ENCODE measurements at places on chromosomes 1 and 21. TPM values are rescaled to one million over a fixed set of nuclear protein-coding genes. Genes with fewer than 3 reads are reported as not detected.

DNA sequence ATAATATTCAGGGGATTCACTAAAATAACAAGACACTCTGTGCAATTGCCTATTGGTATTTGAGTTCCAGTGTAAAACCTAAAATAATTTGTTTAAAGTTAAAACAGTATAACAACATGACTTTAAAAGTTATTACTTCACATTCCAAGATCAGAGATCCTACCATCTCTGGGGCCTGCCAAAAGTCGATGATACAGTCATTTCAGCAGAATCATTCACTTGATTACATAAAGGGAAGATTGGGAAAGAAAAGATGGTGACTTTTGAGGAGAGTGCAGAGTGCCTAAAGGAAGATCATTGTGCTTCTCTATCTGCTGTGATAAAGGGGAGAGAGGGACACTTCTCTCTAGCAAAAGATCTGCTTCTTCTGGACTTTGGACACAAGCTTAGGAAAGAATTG lies 784.4 kb upstream of the ADGRL4 start:
- ATAC-seq = no peak

- ATAC-seq = no peak
Observed at GRCh38 chr1:155379180-155379579, 58.5 kb downstream of the RUSC1 start.

DNA sequence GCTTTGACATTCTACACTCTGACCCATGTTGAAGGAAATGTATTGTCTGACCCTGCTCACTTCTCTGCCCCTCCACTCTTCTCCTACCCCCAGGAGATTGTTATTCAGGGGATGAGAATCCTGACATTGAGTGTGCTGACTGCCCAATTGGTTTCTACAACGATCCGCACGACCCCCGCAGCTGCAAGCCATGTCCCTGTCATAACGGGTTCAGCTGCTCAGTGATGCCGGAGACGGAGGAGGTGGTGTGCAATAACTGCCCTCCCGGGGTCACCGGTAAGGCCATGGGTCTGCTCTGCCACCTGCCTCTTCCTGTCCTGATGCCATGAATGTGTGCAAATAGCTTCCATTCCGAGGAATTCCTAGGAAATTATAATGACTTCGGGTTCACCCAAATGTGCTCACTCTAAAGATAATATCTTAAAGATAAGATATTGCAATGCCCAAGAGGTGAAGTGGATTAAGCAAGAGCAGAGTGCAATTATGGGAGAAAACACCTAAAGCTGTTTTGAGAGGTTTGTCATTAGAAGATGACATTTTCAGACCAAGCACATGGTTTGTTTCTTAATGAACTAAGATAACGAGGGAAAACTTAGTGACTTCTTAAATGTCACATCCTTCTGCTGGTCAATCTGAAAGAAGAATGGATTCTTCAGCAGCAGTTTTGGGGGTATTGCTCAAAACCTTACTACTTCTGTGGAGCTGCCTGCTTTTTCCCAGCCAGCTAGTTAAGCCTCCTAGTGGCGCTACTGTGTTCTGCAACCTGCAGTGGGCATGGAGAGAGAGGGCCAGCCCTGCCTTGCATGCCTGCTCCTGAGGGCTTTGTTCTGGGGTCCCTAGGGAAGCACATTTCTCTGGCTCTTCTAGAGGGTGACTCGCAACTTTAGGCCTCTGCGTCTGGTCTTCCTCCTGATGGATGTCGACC lies 41.6 kb downstream of the LAMC2 start:
- ATAC-seq = peak; percentile 77

- ATAC-seq = no peak
Observed at GRCh38 chr1:51328279-51328678, 2.1 kb downstream of the TTC39A start.

DNA sequence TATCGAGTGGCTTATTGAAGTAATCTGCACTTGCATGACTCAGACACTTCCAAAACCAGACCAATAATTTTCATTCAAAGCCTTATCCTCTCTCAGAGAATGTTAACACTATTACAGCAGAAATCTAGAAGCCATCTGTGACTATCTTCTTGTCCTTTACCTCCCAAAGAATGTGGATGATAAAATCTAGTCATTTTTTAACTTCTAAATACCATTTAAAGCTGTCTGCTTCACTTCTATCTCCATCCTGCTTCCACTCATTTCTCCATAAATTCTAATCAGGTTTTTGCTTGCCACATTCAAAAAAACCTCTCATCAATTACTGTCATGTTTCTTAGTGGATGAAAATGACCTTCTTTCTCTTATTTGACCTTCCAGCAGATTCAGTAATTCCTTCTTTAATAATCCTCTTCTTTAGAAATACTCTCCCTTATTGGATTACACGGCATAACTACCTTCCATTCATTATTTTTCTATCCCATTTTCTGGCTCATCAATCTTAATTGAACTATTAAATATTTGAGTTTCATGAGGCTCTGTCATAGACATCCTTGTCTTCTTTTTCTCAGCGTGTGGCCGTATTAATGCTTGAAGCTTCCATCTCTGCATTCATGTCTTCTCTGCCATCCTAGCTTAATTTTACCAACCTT lies 1999.4 kb downstream of the MRPL39 start:
- ATAC-seq = no peak

GRCh38 chr1:66752000-66752592 lies at the start of gene DYNLT5:
Gene DYNLT5 (plus strand): TSS chr1:66752459. CDS start chr1:66754659, 2,200 bp downstream.
- peak; percentile 98 for ATAC-seq

DNA sequence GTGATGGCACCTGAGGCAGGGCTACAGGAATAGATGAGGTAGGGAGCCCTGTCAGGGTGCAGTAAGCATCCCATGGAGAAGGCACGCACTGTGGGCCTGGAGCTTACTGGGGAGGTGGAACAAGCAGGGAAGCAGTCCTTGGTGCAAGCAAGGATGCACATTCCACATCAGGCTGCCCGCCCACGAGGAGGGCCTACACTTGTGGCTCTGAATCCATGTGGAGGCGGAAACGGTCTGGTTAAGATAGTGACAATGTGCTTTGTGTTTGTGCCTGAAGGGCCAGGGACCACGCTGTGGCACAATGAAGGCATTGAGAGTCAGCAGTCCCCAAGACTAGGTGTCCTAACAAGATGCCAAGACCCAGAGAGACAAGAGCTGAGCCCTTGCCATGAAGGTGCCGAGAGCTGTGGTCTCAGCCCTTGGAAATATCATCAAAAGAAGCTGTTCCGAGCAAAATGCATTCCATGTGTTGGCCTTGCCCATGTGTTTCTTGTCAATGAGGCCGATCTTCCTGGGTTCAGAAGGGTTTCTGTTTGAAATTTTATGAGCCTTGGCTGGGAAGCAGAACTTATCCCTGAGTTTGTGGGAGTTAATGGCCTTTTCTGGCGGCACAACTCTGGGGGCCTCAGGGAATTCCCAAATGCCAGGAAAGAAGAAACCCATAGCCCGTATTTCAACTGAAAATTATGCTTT lies 111.9 kb downstream of the NGF start:
- no peak for ATAC-seq

- no peak for ATAC-seq
Observed at GRCh38 chr1:112388436-112388835, 7.6 kb upstream of the CTTNBP2NL start.

DNA sequence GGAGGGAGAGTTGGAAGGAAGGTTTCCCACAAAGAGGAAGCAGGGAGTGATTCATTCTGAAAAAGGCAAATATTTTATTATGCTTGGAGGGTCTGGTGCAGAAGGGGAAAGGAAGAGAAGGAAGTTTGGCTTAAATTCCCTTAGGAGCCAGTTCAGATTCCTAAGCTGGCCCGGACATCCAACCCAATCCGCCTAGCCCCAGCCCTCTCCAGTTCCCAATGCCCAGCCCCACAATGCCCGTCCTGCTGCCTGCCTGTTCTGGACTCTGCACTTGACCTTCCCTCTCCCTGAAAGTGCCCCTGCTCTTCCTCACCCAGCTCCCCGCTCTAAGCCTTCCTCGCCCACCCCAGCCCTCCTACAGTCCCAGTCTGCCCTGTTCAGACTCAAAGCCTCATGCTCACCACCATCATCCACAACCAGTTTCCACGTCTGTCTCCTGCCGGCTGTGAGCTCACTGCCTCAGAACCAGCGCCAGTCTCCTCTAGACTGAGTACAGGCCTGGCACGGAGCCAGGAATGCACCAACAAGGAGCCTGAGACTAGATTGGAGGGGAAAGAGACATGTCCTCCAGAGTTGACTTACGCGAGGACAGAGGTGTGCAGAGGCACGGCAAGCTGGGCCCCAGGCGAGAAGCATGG lies 18.9 kb downstream of the CAPN2 start:
- ATAC-seq = peak; percentile 11

GRCh38 chr1:154791292-154792166 lies 78.6 kb downstream of the KCNN3 start:
- no peak for ATAC-seq

DNA sequence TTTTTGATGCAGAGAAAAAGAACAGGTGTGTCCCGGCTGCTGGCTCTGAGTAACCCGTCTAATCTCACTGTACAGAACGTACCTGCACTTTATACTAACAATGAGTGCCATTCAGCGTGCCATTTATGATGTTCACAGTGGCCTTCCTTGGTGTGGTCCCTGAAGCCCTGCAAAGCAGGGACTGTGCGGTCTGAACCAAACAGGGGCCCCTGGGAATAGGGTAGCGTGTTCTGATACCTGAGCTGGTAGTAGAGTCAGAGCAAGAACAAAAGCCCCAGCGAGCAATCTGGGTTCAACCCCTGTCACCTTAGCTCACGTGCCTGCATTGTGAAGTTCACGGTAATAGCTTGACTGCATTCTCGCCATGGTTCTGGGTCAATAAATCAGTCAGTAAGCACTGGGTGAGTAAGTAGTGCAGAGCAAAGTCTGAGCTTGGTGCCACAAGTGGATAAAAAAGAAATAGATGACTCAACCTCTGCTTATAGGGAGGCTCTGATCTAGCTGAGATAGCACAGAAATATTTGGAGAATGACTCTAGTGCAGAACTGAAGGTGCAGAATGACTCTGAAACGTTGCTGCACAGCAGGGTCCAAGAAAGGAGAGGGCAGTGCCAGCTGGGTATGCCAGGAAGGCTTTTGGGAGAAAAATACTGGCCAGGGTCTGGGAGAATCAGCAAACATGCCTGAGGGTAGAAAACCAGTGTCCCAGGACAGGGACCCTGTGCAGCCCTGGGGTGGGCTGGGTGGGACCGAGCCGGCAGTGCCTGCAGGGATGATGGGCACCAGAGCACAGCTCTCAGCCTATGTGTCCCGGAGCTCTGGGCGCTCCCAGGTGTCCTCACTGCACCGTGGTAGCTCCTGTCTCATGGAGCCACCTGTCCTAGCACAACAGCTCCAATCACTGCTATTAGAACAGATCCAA lies 125.9 kb downstream of the RHOU start:
- ATAC-seq = peak; percentile 74

DNA sequence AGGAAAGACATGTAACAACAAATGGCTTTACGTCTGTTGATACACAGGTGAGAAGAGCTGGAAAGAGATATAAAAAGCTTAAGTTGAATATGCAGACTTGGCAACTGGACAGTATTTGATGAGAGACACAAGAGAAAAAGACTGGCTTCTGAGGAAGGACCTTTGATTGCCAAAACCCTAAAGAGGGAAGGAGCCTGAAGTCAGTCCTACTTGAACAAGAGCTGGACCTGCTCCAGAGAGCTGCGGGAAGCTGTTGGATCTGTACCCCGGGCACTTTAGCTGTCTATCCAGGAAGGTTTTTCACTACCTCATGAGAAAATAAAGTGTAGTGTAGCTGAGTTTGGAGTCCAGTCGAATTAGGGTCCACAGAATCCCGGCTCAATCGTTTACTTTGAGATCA lies 25.3 kb upstream of the LRRC8B start:
- ATAC-seq = no peak

DNA sequence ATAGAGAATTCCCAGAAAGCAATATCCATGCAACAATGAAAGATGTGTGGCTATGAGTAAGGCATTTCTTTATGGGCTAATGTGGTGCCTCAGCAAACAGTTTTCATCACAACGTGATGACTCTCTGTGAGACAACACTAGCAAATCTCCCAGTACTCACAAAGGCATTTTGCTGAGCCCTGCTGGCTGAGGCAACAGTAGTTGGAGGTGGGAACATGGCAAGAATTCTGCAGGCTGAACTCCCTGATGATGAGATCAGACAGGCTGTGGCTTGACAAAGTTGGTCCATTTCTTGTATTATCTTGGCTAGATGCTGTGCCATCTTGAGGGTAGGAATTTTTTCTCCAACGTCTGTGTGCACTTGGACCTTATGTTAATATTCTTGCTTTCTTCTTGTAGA lies 24.6 kb downstream of the PROX1 start:
- ATAC-seq = peak; percentile 2

DNA sequence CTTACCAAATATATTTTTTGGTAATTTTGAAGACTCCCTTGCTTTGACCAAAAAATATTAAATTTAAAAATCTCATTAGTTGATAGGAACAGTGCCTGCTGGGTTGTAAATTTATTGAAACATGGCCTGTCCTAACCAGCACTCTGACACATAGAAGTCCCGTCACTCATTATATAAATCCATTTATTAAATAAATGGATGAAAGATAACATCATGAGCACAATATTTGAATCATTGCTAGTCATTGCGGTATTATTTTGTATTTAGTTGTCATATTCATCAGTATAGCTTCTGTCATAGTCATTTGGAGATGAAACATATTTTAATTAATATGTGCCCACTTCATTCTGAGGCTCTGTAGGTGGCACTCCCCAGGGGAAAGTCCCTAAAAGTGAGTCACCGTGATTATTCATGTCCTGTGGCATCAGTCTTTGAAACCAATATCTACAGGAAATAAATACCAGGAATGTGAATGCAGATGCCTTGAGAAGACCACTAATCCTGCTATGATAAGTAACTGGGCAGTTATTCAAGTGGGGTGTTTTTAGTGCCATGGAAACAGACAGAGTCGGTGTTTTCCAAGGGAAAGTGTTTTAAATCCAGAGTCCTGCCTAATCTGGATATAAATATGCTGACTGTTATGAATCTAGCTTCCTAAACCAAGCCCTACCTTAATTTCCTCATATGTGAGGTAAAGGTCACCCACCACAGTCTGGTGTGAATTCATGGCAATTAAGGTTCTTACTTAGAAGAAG lies 302.0 kb downstream of the DUSP10 start:
- peak; percentile 83 for ATAC-seq

Gene SKI
- 36.4 TPM for total RNA-seq

Gene NECTIN4
- total RNA-seq = not detected

Gene LENEP
- 1.3 TPM for total RNA-seq

Gene HCRTR1
- 0.79 TPM for total RNA-seq

Gene LHX4
- 8.1 TPM for total RNA-seq

Gene NTMT2
- not detected for total RNA-seq

Gene KRTAP7-1
- not detected for total RNA-seq

Measured in motor neuron (in vitro differentiated cells).